ENCODE measurements at places on chromosomes 11 and 22.

GRCh38 chr11:14137284-14137683, 174.8 kb downstream of the SPON1 start:
- no peak overlapping the region for H3K27ac ChIP-seq
- H3K4me3 ChIP-seq: no peak overlapping the region
- H3K4me1 ChIP-seq: no peaks in the 10 kb centered on the region

DNA sequence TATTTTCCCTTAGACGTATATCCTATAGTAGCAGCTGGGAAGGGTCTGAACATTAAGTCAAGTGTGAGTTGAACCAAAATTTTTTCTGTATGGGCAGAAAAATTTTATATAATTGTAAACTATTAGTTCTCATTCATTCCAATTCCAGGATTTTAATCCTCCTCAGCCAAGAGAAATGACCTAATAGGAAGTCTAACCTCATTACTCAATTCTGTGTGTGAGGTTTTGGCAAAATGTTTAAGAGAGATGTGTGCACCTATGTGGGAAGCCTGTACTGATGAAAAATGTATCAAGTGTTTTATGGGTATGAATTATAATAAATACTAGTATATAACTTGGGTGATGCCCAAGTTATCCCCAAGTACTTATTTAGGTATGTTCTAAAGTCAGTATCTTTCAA, 311.6 kb upstream of the PITPNB start:
- H3K36me3 ChIP-seq: no peaks in the 10 kb centered on the region
- H3K4me1 ChIP-seq: no peaks in the 10 kb centered on the region
- DNase-seq: no peak
- H3K27me3 ChIP-seq: no peaks in the 10 kb centered on the region
- no peak overlapping the region for H3K27ac ChIP-seq

DNA sequence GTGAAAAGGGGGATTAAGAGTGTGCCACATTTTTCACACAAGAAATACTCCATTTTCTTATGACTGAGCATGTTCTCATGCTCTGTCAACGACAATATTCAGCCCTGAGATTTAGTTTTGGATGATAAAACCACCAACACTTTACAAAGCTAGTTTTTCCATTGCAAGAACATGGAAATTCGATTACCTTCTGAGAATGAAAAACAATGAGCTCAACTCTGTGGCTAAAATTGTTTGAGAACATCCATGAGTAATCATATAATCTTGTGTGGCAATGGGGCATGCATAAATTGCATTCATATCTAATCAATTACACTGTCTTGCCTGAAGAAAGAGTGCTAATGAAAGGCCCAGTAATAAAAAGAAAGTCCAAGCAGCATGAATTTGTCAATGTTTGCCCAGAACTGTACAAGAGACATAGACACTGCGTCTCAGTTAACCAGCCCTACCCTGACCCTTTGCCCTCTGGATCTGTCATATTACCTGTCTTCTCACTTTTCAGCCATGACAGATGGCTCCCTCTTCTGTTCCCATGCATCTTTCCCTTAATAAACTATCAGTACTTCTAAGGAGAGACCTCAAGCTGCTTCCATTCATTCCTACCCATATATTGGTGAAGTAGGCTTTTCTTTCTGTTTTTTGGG, 253.4 kb downstream of the FAM76B start:
- H3K27ac ChIP-seq: no peak overlapping the region
- H3K36me3 ChIP-seq: no peaks in the 10 kb centered on the region
- no peak for DNase-seq
- no peaks in the 10 kb centered on the region for H3K4me1 ChIP-seq

GRCh38 chr11:87405356-87405755, 367.6 kb downstream of the TMEM135 start:
- no peak for DNase-seq
- no peak overlapping the region for H3K4me3 ChIP-seq
- H3K36me3 ChIP-seq: no peaks in the 10 kb centered on the region
- no peak overlapping the region for H3K27ac ChIP-seq

DNA sequence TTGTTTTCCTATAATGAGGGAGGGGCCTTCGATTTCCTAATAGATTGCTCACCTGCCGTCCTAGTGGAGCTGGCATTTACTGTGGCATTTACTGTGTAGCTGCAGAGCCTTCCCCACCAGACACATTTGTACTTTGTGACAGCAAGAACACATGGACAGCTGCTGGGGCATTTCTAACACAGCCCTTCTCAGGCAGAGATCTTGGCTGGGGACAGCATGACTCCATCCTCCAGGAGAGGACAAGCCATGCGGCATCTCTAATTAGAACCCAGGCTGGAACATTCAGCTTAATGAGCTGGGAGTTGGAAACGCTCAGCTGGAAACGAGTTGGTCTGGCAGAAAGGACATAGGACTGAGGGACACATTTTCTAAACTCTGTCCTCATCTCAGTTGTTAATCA, 887.5 kb downstream of the NTM start:
- no peaks in the 10 kb centered on the region for H3K36me3 ChIP-seq
- no peaks in the 10 kb centered on the region for H3K27me3 ChIP-seq
- no peaks in the 10 kb centered on the region for H3K4me1 ChIP-seq
- H3K4me3 ChIP-seq: no peak overlapping the region
- DNase-seq: no peak

GRCh38 chr11:69637198-69637940, 3.6 kb upstream of the CCND1 start:
- no peak for DNase-seq
- H3K36me3 ChIP-seq: no peaks in the 10 kb centered on the region
- no peak overlapping the region for H3K4me3 ChIP-seq
- H3K27me3 ChIP-seq: no peaks in the 10 kb centered on the region

- H3K4me3 ChIP-seq: no peak overlapping the region
- no peak for DNase-seq
- H3K27ac ChIP-seq: no peak overlapping the region
- no peaks in the 10 kb centered on the region for H3K27me3 ChIP-seq
- H3K36me3 ChIP-seq: peaks cover 4% of the 10 kb centered on the region
These were observed 14.3 kb downstream of the TCIRG1 start for GRCh38 chr11:68053117-68053516.

GRCh38 chr11:74256378-74257133, 54.9 kb downstream of the P4HA3 start:
- H3K4me3 ChIP-seq: no peak overlapping the region
- no peaks in the 10 kb centered on the region for H3K27me3 ChIP-seq
- no peak for DNase-seq
- H3K4me1 ChIP-seq: no peaks in the 10 kb centered on the region
- peaks cover 34% of the 10 kb centered on the region for H3K36me3 ChIP-seq
- no peak overlapping the region for H3K27ac ChIP-seq

GRCh38 chr11:121802542-121802941, 313.5 kb downstream of the BLID start:
- H3K36me3 ChIP-seq: no peaks in the 10 kb centered on the region
- no peak overlapping the region for H3K27ac ChIP-seq
- no peak overlapping the region for H3K4me3 ChIP-seq
- no peak for DNase-seq
- H3K27me3 ChIP-seq: peaks cover 4% of the 10 kb centered on the region
- H3K4me1 ChIP-seq: no peaks in the 10 kb centered on the region
